ENCODE measurements at places on chromosomes 11 and 22. TPM values are rescaled to one million over a fixed set of nuclear protein-coding genes. Genes with fewer than 3 reads are reported as not detected.
A peak's percentile ranks its signal among the peaks of the same experiment; 100 is the strongest.

HORMAD2 gene
- total RNA-seq = not detected

RAB36 gene
- 0.33 TPM for total RNA-seq

- no peak for DNase-seq
- peaks cover 59% of the 10 kb centered on the region for H3K36me3 ChIP-seq
- no peak overlapping the region for H3K4me3 ChIP-seq
- no peak overlapping the region for H3K27ac ChIP-seq
These were observed 12.7 kb downstream of the POLDIP3 start for GRCh38 chr22:42601879-42602465.

- no peak overlapping the region for H3K27ac ChIP-seq
- no peak for DNase-seq
- no peak overlapping the region for H3K4me3 ChIP-seq
These were observed 120.8 kb upstream of the POU2AF2 start for GRCh38 chr11:111124724-111125123.

DNA sequence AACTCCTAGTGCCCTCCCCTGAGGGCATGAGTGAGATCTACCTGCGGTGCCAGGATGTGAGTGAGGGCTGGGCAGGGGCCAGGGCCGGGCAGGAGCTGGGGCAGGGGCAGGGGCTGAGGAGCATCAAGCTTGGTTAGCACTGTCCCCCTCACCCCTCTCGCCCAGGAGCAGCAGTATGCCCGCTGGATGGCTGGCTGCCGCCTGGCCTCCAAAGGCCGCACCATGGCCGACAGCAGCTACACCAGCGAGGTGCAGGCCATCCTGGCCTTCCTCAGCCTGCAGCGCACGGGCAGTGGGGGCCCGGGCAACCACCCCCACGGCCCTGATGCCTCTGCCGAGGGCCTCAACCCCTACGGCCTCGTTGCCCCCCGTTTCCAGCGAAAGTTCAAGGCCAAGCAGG is 5.7 kb downstream of the TRPT1 start:
- H3K27me3 ChIP-seq = no peaks in the 10 kb centered on the region
- DNase-seq = no peak
- peaks cover 11% of the 10 kb centered on the region for H3K4me1 ChIP-seq
- H3K36me3 ChIP-seq = peaks cover 31% of the 10 kb centered on the region

- peaks cover 47% of the 10 kb centered on the region for H3K36me3 ChIP-seq
- H3K4me3 ChIP-seq = no peak overlapping the region
- DNase-seq = no peak
- no peaks in the 10 kb centered on the region for H3K27me3 ChIP-seq
- H3K4me1 ChIP-seq = peaks cover 76% of the 10 kb centered on the region
These were observed 41.9 kb downstream of the MICAL2 start for GRCh38 chr11:12152321-12152720.

DNA sequence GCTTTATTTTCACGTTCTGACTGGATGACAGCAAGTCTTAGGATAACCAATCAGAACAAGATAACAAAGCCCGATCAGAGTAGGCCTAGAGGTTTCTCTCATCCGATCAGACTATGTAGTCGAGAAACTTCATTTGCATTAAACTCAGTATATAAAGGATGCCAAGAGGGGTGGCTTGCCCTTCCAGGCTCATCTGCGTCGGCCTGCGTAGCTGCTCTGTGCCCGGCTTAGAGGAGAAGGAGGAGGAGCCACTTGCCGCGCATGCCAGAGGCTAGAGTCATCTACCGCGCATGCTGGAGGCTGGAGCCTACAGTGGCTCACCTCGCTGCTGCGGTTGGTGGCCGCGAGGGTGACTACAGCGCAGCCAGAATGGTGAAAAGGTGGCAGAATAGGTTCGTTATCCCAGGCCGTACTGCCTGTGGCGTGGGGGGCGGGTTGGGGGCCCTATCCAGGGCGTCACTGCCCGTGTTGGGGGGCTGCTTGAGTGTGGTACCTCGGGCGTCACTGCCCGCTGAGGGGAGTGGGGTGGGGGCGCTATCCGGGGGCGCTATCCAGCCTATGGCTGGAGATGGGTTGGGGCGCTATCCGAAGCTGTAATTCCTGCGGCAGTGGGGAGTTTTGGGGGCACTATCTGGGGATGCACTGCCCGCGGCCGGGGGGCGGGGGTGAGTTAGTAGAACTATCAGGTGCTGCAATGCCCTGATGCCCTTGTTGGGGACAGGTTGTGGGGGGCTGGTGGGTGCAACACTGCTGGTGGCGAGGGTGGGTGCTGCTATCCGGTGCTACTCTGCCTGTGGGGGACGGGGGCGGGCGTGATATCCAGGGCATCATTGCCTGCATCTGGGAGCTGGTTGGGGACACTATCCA is at the start of gene RFPL2:
Gene RFPL2, minus strand, starts transcription at position 218 of the 867 bp plus-strand sequence. CDS start 2,622 bp downstream, outside the sequence.
- H3K27ac ChIP-seq = peak within 1 kb of the TSS; percentile 64
- H3K27me3 ChIP-seq = peaks cover 15% of the 10 kb centered on the region
- no peaks in the 10 kb centered on the region for H3K36me3 ChIP-seq
- peaks cover 72% of the 10 kb centered on the region for H3K4me1 ChIP-seq

GRCh38 chr11:44893846-44894617 is 56.7 kb downstream of the TP53I11 start:
- H3K27ac ChIP-seq = no peak overlapping the region
- no peaks in the 10 kb centered on the region for H3K4me1 ChIP-seq
- no peak overlapping the region for H3K4me3 ChIP-seq
- peak; percentile 61 for DNase-seq

- no peak overlapping the region for H3K4me3 ChIP-seq
- H3K27ac ChIP-seq = no peak overlapping the region
- H3K4me1 ChIP-seq = no peaks in the 10 kb centered on the region
- DNase-seq = no peak
- no peaks in the 10 kb centered on the region for H3K27me3 ChIP-seq
- H3K36me3 ChIP-seq = no peaks in the 10 kb centered on the region
These were observed 440.5 kb downstream of the TBC1D22A start for GRCh38 chr22:47202819-47203553.

DNA sequence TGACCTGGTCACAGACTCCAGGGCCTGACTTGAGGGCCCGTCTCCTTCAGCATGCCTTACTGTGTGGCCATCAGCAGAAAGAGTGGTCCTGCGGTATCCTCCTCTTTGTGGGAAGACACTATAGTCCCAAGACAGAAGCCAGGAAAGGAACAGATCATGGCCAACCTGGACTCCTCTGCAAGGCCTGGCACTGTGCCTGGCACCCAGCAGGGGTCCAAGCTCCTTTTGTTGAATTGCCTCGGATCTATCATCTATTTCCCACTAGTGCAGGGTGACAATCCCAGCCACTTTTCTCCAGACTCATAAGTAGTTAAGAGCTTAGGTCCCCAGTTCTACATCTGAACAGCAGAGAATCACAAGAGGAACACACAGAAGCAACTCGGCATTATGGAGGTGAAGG is 27.0 kb downstream of the DSCAML1 start:
- no peak overlapping the region for H3K4me3 ChIP-seq
- no peaks in the 10 kb centered on the region for H3K36me3 ChIP-seq
- H3K4me1 ChIP-seq = no peaks in the 10 kb centered on the region
- H3K27ac ChIP-seq = no peak overlapping the region
- peaks cover 10% of the 10 kb centered on the region for H3K27me3 ChIP-seq
- no peak for DNase-seq

DNA sequence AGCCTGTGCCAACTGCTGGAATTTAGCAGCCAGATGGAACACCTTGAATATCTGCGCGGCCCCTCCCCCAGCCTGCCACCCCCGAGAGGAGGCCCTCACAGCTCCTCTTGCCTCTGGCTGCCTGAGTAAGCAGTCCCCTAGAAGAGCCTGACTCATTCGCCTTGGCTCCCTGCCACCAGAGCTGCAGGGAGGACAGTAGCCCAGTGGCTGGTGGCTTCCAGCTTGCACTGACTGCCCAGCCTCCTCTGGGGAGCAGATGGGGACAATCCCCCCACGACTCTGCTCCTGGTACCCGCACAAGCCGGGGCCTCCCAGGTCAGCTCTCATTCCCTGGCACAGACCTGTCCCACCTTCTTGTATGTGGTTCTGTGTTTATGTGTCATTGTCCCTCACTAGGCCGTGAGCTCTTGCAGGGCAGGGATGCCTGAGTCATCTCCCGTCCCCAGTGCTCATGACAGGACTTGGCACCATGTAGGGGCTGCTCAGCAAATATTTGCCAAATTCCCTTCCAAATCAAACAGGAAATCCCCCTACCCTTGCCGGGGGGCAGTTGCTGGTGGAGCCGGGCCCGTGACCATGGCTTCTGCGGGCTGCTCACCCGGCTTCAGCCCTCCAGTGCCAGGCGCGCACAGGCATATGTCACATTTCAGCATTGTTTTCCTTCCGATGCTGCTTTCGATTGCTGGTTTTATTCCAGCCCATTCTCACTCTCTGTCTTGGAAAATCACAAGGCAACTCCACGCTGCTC is 43.6 kb downstream of the CACNG2 start:
- no peaks in the 10 kb centered on the region for H3K36me3 ChIP-seq
- peaks cover 13% of the 10 kb centered on the region for H3K27me3 ChIP-seq
- H3K4me1 ChIP-seq = no peaks in the 10 kb centered on the region
- no peak overlapping the region for H3K27ac ChIP-seq
- DNase-seq = no peak
- no peak overlapping the region for H3K4me3 ChIP-seq

DNA sequence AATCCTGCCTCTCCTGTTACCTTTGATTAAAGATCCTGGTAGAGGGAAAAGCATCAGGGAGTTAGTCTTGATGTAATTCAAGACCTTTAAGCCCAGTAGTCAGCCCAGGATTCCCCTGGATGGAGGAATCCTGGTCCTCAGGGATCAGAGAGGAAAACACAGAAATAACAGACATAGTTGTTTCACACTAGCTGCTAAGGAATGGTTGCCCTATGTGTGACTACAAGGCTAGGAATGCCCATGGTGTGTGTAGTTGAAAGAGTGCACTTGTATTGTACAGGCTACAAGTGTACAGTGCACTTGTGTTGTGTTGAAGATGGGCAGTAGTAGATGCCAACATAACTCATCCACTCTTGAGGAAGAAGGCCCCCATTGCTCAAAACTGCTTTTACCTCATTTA is 226.8 kb downstream of the AASDHPPT start:
- no peak for DNase-seq
- no peak overlapping the region for H3K27ac ChIP-seq
- no peaks in the 10 kb centered on the region for H3K4me1 ChIP-seq
- H3K36me3 ChIP-seq = no peaks in the 10 kb centered on the region
- no peaks in the 10 kb centered on the region for H3K27me3 ChIP-seq

GRCh38 chr22:41948142-41948541 is 1.2 kb upstream of the CENPM start:
- H3K27ac ChIP-seq = no peak overlapping the region
- no peak overlapping the region for H3K4me3 ChIP-seq
- H3K27me3 ChIP-seq = no peaks in the 10 kb centered on the region
- H3K36me3 ChIP-seq = peaks cover 27% of the 10 kb centered on the region
- no peak for DNase-seq

Data from activated CD4-positive, alpha-beta memory T cell treated with anti-CD3 and anti-CD28 coated beads, Interleukin-2, amount 10 ng/mL, durations not matched to agents 7 days and 5 days (primary cell).